ENCODE measurements at places on chromosomes 3 and 15.
A peak's percentile ranks its signal among the peaks of the same experiment; 100 is the strongest.

GRCh38 chr3:28485164-28485563 lies 136.5 kb upstream of the AZI2 start:
- DNase-seq = no peak

GRCh38 chr15:52005748-52006701 lies 13.0 kb upstream of the MAPK6 start:
- DNase-seq = peak; percentile 92

DNA sequence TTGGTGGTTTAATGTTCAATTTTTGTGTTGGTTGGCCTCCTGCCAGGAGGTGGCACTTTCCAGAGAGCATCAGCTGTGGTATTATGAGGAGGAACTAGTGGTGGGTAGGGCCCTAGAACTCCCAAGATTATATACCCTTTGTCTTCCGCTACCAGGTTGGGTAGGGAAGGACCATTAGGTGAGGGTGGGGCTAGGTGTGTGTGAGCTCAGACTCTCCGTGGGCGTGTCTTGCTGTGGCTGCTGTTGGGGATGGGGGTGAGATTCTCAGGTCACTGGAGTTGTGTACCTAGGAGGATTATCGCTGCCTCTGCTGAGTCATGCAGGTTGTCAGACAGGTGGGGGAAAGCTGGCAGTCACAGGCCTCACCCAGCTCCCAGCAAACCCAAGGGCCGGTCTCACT lies 187.1 kb downstream of the DPH6 start:
- no peak for DNase-seq

GRCh38 chr15:47903368-47903767 lies 186.1 kb downstream of the SEMA6D start:
- DNase-seq = no peak

DNA sequence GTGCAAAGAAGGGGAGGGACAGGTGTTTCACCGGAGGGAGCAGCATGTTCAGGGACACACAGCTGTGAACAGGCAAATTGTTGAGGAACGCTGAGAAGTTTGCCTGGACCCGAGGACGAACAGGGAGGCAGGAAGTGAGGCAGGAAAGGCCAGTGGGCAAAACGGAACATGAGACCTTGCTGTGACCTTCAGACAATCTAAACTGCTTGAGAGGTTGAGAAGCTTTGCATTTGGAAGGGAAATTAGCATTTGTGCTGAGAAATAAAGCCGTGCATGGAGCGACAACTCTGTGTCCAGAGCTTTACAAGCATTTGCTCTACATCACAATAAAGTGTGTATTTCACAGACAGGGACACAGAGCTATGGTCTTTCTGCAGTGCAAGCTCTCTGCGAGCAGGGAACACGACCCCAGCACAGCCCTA lies 47.9 kb downstream of the CDC25A start:
- peak; percentile 22 for DNase-seq

GRCh38 chr3:120622870-120623726 lies 27.0 kb downstream of the NDUFB4 start:
- peak; percentile 43 for DNase-seq

GRCh38 chr3:4754180-4755086 lies 224.8 kb upstream of the BHLHE40 start:
- DNase-seq = peak; percentile 26

DNA sequence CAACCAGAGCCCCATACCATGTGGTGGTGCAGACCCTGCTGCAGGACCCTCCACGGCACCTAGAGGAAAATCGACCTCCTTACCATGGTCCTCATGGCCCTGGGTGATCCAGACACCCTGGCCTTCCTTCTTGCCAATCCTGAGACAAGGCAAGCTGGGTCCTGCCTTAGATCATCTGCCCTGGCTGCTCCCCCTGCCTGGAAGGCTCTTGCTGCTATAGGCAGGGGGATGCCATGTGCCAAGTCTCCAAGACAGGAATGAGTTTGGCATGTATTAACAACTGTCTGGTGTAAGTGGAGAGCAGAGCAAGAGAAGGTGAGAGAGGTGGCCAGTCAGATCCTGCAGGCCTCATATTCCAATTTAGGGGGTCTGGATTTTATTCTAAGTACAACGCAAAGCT lies 7.5 kb downstream of the HEG1 start:
- no peak for DNase-seq

GRCh38 chr3:116929505-116930222 lies 220.1 kb downstream of the TUSC7 start:
- peak; percentile 67 for DNase-seq

- peak; percentile 80 for DNase-seq
Measured at GRCh38 chr3:156207802-156208685, 87.7 kb downstream of the KCNAB1 start.

GRCh38 chr3:2826453-2826852 lies 283.7 kb downstream of the IL5RA start:
- no peak for DNase-seq

GRCh38 chr15:78353093-78353492 lies 12.9 kb downstream of the CRABP1 start:
- no peak for DNase-seq

GRCh38 chr15:64894395-64895056 lies 17.2 kb upstream of the ANKDD1A start:
- no peak for DNase-seq

- no peak for DNase-seq
Measured at GRCh38 chr3:6351752-6352151, 509.2 kb upstream of the GRM7 start.

GRCh38 chr15:44246521-44247268 lies 41.8 kb upstream of the GOLM2 start:
- DNase-seq = no peak

DNA sequence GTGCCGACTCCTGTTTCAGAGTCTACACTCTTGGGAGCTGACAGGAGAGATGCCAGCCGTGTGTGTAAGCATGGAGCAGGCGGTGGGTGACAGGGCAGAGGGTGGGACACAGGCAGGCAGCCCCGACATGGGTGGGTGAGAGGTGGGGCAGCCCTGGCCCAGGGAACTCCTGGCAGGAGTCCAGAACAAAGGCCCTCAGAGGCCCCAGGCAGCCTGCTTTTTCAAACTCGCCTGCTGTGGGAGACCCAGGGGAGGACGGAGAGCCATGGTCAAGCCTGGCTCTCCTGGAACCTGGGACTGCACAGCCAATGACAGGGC lies 29.3 kb upstream of the SLC41A3 start:
- no peak for DNase-seq

GRCh38 chr15:89231832-89232231 lies 10.5 kb upstream of the RLBP1 start:
- no peak for DNase-seq

GRCh38 chr3:51816723-51817122 lies 37.7 kb upstream of the IQCF6 start:
- no peak for DNase-seq

GRCh38 chr3:22296601-22297000 lies 545.6 kb upstream of the ZNF385D start:
- DNase-seq = no peak

DNA sequence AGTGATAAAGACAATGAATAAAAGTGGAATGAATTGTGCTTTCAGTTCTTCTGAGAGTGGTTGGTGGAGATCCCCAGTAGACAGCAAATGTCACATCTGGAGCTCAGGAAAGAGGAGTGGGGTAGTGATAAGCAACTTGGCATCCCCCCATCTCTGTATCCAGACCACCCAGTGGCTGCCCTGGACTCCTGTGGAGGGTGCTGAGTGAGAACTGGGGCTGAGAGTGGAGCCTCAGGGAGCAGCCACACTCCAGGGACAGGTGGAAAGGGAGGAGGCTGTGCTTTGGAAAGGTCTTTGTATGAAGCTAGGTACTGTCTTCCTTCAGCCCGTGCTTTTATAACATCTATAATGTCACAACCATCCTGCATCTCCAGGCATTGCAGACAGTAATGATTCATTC lies 85.6 kb upstream of the RASGRF1 start:
- DNase-seq = no peak

GRCh38 chr15:66594836-66595235 lies 29.0 kb upstream of the LCTL start:
- no peak for DNase-seq

- DNase-seq = no peak
Measured at GRCh38 chr3:37309921-37310665, 135.7 kb upstream of the LRRFIP2 start.

GRCh38 chr15:101105059-101105891 lies 146.6 kb downstream of the CHSY1 start:
- no peak for DNase-seq

- DNase-seq = no peak
Measured at GRCh38 chr3:187945374-187945773, 200.1 kb upstream of the BCL6 start.

GRCh38 chr15:38509152-38509551 lies 55.2 kb downstream of the FAM98B start:
- no peak for DNase-seq

- DNase-seq = no peak
Measured at GRCh38 chr3:25442486-25442885, 14.4 kb downstream of the RARB start.

DNA sequence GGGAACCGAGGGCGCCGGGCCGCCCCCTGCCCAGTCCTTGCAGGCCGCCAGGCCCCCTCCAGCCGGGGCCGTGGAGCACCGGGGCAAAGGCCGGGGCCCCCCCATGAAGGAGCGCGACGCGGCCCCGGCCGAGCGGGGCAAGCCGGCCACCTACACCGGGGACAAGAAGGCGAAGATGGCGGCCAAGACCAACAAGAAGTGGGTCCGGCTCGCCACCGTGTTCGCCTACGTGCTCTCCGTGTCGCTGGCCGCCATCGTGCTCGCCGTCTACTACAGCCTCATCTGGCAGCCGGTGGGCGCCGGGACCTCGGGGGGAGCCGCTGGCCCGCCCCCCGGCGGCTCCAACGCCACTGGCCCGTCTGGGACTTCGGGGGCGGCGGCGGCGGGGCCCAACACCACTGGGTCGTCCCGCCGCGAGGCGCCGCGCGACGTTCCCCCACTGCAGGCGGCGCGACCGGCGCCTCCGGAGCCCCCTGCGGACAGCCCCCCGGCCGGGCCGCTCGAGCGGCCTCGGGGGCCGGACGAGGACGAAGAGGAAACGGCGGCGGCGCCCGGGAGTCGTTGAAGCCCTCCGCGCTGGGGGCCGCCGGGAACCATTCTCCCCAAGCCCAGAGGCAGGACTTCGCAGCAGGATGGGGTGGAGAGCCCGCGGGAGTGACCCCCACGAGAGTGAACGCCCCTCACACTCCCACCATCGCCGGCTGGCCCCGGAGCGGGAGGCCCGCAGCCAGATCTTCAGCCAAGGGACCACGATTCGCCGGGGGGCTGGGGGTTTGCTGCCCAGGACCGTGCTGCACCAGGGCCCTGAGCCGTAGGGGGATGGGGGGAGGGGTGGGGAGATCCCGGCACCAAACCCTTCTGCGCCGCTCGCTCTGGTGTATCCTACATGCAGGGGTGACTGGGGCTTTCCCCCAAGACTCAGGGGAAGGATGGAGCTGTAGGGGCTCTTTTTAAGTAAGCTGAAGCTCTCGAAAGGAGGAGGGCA lies 753 bp downstream of the INAFM2 start:
- DNase-seq = peak; percentile 44

- no peak for DNase-seq
Measured at GRCh38 chr3:25191673-25192072, 236.4 kb upstream of the RARB start.

GRCh38 chr15:71485094-71485693 lies 325.2 kb upstream of the NR2E3 start:
- DNase-seq = no peak

DNA sequence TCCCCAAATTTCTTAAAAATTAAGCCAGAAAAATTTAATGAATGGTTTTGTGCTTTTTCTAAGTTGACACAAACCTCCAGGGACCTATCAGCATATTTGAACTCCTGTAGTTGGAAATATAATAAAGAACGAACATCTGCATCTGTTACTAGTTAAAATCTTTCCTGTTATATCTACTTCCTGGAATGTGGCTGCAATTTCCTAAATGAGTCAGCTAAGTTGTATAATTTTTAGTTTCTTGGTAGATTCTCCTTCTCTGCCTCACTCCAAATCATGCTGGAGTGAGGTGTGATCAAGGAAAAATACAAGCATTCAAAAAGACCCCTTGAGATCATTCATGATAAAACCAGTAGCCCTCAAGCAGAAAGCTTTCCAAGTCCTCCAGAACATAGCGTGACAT lies 106.2 kb upstream of the MCTP2 start:
- DNase-seq = no peak

- peak; percentile 57 for DNase-seq
Measured at GRCh38 chr3:183214277-183214612, 38.8 kb upstream of the B3GNT5 start.

DNA sequence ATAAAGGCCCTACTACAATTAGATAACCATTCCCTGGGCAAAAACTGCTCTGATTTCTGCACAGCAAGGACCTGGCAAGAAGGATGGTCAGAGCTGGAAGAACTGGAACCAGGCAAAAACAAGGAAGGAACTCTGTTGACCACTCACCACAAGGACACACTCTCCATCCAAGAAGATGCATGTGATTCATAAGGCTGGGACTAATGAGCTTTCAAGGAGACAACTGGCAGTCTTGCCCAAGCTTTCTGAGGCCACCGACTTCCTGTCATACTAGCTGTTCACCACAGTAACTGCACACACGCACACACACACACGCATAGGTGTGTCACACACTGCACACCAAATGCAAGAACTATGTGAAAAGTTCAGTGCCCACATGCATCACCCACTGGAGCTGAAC lies 256.6 kb downstream of the OCA2 start:
- no peak for DNase-seq

- no peak for DNase-seq
Measured at GRCh38 chr3:14991818-14992612, 44.6 kb downstream of the NR2C2 start.

DNA sequence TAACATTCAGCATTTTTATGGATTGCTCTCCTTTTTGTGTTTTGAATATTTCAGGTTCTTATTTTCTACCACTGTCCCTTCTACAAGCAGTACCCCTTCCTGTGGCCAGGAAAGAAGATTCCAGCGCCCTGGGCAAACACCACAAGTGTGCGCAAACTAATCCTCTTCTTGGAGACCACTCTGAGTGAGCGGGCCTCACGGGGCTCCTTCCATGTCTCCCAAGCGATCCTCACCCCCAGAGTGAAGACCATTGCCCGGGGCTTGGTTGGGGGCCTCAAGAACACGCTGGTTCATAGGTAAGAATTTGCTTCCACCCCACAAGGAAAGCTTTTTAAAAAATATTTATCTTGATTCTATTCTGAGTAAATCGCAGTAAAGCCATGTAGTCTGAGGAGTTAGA lies 118.7 kb upstream of the ZBED2 start:
- DNase-seq = no peak

- no peak for DNase-seq
Measured at GRCh38 chr15:84795186-84795585, 22.0 kb upstream of the ALPK3 start.

GRCh38 chr3:106323586-106323985 lies 454.8 kb upstream of the CBLB start:
- no peak for DNase-seq

DNA sequence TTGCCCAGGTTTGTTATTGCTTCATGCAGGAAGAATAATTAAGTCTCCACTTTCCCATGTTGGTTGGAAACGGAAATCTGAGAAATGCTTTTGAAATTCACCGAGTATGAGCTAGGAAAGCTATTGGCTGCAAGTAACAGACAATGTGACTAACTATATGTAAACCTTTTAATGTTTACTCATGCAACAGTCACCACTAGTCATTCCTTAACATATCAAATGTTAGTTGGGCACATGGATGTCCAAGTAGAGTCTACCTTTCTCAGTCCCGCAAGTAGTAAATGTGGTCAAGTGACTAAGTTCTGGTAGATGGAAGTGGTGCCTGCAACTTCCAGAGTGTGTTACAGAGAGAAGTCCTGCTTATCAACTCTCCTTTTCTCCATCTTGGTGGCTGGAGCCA lies 52.5 kb downstream of the KLF15 start:
- DNase-seq = no peak

All from lung microvascular endothelial cell (primary cell).